Stimulated activated CD8-positive, alpha-beta memory T cell treated with anti-CD3 and anti-CD28 coated beads, Interleukin-7, amount 100 ng/mL, for 48 hours (primary cell): ENCODE measurements at places on chromosomes 1 and 21.

- no peak for DNase-seq
These were observed 65.3 kb upstream of the BEND5 start for GRCh38 chr1:48841966-48842365.

- no peak for DNase-seq
These were observed 186.3 kb downstream of the TPR start for GRCh38 chr1:186188736-186189135.

- DNase-seq = no peak
These were observed 112.2 kb downstream of the NEK7 start for GRCh38 chr1:198268784-198269645.

DNA sequence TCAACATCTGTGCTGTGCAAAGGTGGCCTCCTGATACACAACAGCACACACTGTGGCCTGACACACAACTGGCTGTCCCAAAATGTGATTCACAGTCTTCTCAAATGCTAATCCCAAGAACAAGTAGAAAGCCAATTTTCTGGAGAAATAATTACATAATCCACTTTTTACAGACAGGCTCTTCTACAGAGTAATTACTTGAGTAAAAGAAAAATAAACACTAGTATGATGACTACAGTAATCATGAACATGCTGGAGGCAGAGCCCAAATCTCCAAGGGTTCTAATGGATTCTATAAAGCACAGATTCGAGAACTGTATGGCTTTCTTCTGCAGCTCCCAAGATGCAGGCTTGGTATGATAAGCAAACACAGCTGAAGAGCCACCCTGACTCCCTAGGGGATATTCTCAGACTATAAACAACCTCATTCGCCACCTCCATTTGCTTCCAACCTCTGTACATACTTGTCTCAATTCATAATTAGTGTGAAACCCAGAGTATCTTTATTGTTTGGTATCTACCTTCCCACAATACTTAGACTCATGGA, 81.9 kb downstream of the SIPA1L2 start:
- no peak for DNase-seq

DNA sequence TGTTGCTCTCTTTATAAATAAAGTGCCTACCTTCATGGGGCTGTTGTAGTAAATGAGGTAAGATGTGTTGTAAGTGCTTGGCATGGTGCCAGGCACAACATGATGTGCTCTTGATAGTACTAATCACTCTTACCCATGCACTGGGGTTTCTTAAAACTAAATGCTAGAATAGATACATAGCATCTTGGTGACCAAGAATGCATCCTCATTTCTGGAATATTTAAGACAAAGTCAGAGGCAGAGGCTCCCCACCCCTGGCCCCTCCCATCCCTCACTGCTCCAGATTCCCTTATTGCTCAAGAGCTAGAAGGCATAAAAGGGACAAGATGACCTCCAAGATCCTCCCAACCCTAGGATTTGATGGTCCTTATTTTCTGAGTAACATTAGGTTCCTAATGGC, 61.3 kb downstream of the GLUL start:
- no peak for DNase-seq

DNA sequence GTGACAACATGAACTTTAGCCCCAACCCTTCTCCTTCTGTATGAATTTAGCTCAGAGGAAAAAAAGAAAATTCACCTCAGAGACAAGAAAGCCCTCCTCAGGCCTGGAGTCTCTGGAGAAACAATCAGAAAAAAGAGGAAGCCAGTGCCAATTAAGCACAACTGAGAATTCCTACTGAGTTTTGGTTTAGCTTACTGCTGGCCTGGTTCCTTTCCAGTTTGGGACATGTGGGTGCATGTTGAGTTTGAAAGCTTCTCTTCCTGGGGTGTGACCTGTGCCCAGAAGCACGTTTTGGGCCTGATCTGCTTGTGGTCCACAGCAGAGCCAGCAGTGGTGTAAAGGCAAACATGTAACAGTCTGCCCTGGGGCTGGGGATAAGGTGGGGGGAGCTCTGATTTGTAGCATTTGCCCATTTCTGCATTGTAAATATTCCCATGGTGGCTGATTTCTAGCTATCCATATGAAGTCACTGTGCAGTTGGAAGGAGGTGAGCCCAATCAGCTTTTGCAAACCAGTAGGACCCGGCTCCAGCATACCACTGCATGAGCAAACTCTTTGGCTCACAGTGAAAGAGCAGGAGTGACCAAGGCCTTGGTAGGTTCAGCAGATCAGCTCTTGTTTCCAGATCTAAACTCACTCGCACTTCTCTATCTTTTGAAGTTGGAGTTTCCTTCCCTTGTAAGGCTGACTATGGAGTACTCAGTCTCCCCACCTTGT, 4.7 kb upstream of the THEM5 start:
- no peak for DNase-seq

DNA sequence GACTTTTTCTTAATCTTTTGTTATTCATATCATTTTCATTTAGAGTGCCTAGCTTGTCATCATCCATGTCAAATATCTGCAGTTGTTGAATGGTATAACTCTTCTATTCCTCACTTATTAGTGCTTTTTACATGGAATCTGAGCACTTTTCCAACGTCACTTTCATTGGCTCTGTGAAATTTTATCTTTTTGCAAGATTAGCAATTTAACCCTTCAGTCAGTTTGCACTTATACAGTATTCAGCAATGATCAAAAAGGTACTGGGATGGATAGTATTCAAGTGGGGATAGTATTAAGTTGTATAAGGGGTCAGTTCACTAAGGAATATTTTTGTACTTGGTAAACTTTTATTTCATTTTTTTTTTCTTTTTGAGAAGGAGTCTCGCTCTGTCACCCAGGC, 150.0 kb downstream of the RASAL2 start:
- DNase-seq = no peak

- no peak for DNase-seq
These were observed 5.7 kb upstream of the IL10 start for GRCh38 chr1:206778031-206778430.

GRCh38 chr1:6258675-6259074, 2.2 kb downstream of the GPR153 start:
- DNase-seq = no peak

DNA sequence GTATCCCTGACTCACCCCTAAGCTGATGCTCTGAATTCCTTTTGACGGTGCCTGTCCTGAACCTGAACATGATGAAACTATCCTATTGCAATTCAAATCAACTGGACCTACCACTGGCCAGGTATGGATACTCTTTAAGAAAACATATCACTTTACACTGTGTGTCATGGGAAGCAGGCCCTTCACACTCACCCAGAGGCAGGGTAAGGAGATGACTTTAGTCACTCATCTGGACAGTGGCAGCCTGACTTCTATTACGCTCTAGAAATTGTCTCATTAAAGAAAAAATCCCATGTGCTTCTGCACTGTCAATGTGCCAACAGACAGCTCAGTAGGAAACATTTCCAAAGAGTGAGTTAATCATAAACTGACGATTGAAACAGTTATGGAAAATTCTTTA, 94.3 kb downstream of the VAV3 start:
- no peak for DNase-seq

- DNase-seq = no peak
These were observed 643.5 kb downstream of the AJAP1 start for GRCh38 chr1:5297886-5298239.

GRCh38 chr1:207067185-207067584, 14.1 kb downstream of the PFKFB2 start:
- no peak for DNase-seq

DNA sequence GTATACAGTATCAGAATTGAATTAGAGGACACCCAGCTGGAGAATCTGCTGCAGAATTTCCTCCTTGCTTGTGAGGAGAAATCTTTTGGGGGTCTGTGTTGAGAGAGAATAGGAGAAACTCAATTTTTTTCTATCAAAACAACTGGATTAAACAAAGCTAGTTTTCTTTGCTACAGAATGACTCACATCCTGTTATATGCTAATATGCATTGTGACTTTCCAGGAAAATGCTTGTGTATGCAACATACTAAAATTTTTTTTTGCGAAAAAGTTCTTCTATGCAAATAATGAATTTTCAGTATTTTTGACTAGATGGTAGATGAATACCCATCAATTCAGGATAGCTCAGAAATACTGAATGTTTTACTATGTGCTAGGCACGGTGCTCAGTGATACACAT, 2.2 kb downstream of the VAMP4 start:
- no peak for DNase-seq

GRCh38 chr1:54611621-54612020, 11.7 kb downstream of the FAM151A start:
- no peak for DNase-seq

DNA sequence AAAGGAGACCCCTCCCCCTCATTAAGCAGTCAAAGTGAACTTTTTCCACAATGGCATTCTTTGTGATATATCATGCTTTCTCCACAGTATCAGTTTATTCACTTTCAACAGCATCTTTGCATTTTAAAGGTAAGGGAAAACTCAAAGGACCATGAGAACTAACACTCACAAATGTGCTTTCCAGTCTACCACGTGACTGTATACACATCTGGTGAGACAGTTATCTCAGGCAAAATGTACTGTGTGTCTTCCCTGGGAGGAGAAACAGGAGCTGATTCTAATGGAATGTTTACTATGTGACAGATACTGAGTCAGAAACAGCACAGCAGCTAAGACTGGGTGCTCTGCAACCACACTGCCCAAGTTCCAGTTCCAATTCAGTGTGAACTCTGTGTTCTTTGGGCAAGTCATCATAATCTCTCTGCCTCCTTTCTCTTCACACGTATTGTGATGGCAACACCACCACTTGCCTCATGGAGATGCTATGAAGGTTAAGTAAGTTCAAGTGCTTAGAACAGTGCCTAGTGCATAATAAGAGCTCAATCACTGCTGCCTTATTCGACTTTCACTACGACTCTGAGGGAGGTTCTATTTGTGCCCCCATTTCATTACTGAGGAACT, 79.0 kb downstream of the SLC45A1 start:
- no peak for DNase-seq

DNA sequence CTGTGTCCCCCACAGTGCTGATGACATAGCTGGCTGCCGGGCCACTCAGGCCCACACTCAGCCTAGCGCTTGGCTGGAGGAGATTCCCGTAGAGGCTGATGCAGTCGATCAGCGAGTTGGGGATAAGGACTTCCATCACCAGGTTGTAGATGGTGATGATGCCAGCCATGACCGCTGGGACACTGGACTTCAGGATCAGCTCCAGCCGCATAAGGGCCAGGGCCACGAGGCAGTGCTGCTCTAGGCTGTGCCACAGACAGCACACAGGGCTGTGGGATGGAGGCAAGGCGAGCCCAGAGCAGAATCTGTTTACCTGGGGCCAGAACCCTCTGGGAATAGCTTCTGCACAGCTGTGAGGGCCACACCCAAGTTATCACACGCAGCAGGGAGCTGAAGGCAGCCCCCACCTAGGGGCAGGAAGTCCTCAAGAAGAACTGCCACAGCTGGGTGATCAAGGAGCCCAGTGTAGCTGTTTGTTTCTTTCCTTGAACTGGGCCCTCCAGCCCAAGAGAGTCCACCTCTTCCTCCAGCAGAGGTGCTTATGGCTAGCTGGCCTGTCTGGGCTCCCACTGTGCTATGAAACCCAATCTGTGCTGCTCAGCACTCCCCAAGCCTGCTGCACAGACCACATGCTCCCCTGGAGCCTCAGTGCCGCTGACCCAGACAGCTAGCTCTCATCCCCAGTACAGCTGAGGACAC, 6.2 kb downstream of the SLC2A1 start:
- no peak for DNase-seq

DNA sequence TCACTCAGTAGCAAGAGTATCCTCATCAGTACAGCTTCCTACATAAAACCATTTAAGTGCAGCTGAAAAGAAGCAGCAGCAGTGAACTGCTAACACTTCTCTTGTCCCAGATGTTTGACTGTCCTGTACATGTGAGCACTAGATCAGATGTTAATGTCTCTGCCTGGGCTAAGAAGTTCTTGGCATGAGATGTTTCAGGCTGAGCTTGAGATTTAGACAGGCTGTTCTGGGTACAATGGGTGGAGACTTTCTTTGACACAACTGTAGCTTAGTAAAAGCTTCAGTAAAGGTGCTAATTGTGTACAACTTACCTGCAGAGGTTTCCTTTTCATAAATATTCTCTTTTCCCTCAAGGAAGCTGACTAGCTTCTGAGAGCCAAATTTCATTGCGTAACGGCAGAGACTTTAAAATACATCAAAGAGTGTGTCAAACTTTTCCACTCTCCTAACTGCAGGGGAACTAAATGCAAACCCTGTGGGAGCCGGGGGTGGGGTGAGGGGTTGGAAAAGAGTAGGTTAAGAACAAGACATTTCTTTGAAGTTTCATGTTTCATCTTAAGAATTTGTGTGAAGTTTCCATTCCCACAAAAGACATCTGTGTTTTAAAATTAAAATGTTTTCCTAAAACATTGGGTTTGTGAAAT, 82.1 kb upstream of the CCDC190 start:
- DNase-seq = no peak

- DNase-seq = no peak
These were observed 68.4 kb upstream of the SSBP3 start for GRCh38 chr1:54474310-54475251.

DNA sequence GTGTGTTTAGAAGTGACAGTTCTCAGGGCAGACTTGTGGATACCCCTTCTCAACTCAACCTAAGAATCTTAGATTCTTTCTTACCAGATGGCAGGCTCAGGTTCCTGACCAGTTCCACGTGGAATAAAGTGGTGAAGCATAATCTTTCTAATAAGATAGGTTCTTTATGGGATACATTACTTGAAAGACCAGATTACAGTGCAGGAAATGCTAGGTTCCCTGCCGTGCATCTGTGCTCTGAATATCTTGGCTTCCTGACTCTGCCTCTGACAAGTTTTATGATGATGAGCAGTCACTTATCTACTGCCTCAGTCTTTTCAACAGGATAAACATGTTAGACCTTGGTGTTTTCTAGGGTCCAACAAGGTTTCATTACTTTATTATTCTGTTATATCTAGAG, 207.9 kb upstream of the CACYBP start:
- DNase-seq = no peak

DNA sequence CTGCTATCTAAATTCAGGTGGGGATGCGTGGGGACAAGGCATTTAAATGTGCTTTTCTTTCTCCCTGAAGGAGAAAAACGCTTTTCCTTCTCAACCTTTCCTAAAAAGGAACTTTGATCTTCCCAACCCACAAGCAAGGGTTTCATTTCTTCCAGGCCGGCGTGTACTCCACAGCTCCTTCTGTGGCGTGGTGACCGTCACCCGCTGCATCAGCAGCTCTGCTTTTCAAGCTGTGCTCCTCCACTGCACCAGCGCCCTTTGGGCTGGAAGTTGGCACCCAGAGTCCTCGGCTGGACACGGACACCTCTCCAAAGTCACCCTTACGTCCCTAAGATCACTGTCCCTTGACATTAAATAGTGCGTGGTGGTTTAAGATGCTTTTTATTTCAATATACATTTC, 54.3 kb downstream of the PEX14 start:
- DNase-seq = no peak

GRCh38 chr1:184507604-184508280, 120.9 kb downstream of the C1orf21 start:
- DNase-seq = no peak

- no peak for DNase-seq
These were observed 505.1 kb downstream of the LTN1 start for GRCh38 chr21:28487455-28488070.

- DNase-seq = no peak
These were observed 33.6 kb downstream of the CD55 start for GRCh38 chr1:207355060-207355459.
